Glutamatergic neuron (in vitro differentiated cells): ENCODE measurements at places on chromosomes 5 and 9.

DNA sequence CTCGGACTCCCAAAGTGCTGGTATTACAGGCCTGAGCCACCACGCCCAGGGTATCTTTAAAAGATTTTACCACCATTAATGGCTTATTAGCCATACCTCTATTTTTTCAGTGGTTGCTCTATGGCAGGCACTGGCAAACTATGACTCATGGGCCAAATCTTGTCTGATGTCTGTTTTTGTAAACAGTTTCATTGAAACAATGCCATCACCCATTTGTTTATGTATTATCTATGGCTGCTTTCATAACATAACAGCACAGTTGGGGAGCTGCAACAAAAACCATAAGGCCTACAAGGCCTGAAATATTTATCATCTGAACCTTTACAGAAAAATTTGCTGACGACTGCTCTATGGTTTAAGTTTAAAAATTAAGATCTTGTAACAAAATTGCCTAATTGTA lies 66.8 kb downstream of the SLC38A9 start:
- no peak for DNase-seq

DNA sequence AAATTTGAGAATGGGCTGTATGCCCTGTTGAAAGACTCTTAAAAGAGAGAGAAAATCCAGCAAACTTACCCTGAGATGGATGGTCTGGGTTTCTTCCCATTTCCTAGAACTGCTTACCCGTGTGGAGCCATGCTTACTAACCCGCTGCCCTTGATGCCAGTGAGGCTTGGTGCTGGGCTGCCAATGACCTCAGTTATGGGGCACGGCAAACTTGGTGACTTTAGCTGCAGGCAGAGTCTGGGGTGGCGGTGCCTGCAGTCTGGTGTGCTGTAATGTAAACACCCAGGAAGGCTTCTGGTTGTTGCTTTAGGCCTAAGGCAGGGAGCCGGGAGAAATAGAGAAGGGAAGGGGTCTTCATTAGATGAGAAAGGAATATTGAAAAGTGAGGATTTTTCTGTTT lies 7.3 kb upstream of the TENT4A start:
- no peak for DNase-seq

DNA sequence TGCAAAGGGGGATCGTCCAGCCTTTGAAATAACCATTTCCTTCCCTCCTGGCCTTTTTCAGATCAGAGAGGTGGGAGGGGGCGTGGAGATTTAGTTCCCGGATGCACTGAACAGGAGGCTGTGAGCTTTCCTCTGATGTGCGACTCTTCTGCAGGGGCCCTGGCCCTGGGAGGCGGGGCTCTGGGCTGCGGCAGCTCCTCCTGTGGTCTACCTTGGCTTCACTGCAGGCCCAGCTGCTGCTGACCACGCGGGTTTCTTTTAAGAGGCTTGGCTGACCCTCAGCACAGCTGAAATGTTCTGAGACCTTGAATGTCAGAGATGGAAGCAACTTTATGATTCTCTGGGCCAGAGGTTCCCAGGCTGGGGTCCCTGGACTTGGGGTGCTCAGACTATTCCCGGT lies 27.0 kb upstream of the COL15A1 start:
- no peak for DNase-seq

GRCh38 chr5:39394946-39395345 lies 29.8 kb downstream of the DAB2 start:
- no peak for DNase-seq

DNA sequence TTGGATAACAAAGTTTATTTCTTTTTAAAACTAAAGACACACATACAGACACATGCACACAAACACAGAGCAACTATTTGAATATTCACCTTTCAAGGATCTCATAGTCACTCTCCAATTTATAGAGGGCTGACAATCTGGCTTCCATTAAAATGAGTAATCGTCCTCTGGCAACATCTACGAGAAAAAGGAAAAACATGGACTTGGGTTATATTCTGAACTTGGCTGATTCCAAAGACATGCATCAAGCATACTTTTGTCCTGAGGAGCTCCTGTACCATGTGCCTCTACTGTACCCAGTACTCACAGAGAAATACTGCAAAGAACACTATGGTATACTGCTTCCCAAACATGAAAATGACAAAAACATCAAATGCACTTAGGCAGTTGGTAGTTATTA lies 15.4 kb downstream of the IARS1 start:
- no peak for DNase-seq

- DNase-seq = no peak
These were observed 145.4 kb downstream of the ENTREP1 start for GRCh38 chr9:69470186-69470977.

DNA sequence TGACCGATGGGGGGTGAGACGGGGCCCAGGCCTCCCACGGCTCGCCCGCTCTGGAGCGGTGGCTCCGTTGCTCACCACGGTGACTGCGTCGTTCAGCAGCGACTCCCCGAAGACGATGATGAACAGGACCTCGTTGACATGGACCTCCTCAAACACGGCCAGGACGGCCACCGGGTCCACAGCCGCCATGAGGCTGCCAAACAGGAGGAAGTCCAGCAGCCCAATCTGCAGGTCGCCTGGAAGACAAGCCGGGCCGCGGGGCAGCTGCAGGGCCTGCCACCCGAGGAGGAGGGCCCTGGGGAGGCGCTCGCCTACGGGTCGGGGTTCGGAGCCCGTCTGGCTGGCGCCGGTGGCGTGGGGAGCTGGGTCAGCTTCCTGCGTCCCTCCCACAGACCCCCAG lies 36.0 kb downstream of the SLC9A3 start:
- no peak for DNase-seq

- DNase-seq = no peak
These were observed 14.6 kb downstream of the MRPS27 start for GRCh38 chr5:72305194-72306142.

GRCh38 chr9:28471261-28471660 lies 898.0 kb upstream of the C9orf72 start:
- DNase-seq = no peak

DNA sequence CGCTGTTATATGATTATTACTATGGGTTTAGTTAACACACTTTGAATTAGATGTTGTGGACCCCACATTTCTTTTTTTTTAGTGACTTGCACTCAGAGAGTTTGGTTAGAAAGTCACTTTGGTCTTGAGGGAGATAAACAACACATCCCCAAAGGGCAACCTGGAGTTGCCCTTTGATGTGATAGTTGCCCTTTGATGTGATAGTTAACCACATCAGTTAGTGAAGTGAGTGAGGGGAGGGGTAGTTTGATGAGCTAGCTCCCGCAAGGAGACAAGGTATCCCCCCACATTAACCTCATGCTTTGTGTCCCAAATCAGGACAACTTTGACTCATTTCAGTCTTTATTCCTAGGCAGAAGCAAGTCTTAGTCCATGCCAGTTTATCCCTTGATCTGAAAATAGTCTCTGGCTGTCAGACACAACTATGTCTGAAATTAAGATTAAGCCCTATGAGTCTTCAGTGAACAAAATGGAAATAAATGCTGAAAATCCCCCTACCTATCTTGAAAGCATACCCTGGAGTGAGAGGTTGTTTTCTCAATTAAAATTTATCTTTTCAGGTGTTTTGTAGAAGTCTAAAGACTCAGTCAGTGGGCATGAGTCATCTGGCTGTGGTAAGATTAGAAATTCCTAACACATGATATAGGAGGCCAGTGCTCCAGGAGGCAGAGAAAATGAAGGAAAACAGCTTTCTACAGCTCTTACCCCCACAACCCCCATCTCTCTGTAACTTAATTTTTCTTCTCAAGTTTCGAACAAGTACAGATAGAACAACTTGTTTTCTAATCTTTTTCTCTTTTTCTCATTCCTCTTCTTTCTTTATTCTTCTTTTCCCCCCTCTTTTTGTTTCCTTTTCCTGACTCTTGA lies 208.9 kb upstream of the DMRTA1 start:
- no peak for DNase-seq

DNA sequence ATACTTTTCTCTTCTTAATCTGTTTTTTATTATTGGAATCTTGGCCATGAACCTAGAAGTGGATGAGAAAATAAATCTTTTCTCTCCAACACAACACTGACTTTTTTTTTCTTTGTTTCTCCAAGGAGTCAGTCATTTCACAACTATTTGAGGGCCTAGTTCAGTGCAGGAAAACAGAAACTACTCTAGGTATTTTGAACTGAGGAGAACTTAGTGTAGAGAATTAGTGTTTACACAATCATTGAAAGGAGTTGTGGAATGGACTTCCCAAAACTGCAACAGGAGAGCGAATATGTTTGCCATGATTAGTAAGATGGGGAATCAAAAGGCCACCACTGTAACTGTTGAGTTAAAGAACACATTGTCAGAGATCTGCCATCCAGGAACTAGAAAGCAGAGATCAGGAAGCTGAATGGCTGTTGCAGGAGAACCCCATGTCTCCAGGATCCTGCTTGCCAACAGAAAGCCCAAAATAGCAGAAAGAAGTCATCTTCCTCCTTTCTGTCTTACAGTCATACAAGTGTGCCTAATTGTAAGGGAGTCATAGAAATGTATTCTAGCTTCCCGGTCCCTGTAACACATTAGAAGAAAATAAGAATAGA lies 20.3 kb upstream of the PCDH1 start:
- DNase-seq = no peak

DNA sequence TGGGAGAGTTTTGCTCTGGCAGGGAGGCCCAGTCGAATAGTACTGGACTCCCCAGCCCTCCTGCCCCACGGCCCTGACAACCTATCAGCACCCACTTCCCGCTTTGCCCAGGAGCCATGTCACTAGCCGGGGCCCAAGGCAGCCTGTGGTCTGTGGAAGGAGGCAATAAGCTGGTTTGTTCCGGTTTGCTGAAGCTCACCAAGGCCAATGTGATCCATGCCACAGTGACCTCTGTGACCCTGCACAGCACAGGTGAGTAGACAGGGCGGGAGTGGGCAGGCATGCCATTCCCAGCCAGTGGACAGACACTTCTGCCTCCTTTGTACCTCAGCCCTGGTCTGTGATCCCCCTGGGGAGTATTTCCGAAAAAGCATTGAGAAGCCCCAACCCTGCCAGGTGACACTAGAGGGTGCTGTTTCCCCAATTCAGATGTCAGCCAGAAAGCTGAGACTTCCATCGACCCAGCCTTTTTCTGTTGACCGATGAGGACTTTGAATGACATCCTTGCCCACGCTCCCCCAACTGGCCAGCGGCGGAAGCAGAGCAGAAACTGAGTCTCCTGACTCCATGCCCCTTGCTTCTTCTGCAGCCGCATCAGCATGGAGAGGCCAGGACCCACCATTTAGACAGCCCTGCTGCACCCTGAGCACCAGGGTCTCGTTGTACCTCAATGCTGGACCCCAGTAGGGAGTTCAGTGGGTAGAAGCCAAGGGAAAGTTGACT lies 9.6 kb downstream of the PCYOX1L start:
- peak; percentile 81 for DNase-seq

GRCh38 chr9:37083654-37084053 lies 36.7 kb upstream of the ZCCHC7 start:
- no peak for DNase-seq

DNA sequence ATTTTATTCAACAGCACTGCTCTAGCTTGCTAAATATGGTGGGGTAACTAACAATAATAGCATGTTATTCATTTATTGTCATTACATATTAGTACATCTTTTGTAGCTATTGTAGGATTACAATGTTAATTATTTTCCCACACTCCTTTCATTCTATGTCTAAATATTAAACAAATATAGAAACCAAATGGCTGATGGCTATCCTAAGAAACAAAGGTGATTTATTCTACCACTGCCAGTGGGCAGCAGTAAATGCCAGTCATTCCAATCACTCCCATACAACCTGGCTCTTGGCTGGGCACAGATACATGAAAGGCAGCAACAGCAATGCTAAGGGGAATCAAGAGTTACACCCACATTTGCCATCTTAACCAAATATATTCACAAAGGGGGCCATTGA lies 84.1 kb downstream of the FRMD3 start:
- DNase-seq = no peak

- DNase-seq = peak; percentile 70
These were observed 27.8 kb downstream of the PRLR start for GRCh38 chr5:35202319-35203111.

GRCh38 chr9:99427260-99427659 lies 205.2 kb downstream of the SEC61B start:
- DNase-seq = no peak

DNA sequence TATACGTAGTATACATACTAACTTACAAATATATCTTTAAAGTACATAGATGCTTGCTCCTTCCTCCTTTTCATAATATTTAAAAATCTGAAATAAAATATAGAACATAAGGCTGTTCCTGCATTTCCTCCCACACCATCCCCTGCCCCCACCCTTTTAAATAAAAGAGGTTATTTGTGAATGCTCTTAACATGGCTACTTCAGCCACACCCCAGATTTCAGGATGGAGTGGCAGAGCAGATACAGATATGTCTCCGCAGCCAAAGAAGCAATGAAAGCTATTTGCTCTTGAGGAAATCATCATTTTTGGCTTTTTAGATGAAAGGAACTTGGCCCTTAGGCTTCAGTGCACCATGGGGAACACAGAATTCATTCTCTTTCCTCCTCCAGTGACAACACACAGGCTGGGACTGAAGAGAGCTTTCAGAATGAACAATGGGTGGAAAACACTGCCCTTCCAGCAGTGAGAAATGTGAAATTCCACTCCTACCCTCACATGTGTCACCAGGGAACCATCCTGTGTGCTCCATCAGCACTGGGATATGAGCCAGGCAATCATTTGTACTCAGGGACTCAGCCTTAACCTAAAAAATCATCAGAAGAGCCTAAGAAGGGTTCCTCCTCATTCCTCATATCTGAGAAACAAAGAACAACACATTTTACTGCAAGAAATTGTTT lies 134.3 kb downstream of the PPP2R2B start:
- no peak for DNase-seq

GRCh38 chr5:9549941-9550340 lies 4.1 kb upstream of the SEMA5A start:
- DNase-seq = no peak

- no peak for DNase-seq
These were observed 379.3 kb downstream of the TRIM36 start for GRCh38 chr5:114790403-114790792.

- DNase-seq = no peak
These were observed 49.2 kb downstream of the NACC2 start for GRCh38 chr9:136045595-136046553.

DNA sequence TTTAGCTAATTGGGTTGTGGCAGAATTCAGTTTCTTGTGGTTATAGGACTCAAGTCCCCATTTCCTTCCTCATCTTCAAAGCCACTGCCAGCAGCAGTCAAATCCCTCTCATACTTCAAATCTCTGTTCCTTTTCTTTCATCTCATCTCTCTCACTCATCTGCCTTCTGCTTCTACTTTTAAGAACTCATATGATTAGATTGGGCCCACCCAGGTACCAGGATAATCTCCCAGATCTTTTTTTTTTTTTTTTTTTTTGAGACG lies 8.0 kb upstream of the REEP5 start:
- DNase-seq = no peak

DNA sequence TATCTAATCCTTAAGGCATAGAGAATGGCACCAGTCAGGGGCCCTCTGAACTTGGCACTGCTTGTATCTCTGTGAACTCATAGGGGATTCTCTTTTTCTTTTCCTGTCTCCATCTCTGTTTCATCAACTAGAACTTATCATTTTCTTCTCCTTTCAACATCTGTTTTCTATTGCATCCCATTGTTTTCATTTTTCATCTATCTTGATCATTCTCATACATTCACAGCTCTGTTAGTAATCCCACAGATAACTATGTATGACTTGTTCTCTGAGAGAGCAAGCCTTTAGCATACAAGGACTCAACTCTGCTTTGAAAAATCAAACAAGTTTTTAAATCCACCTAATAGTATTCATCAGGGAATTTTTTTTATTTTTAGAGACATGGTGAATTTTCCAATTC lies 264.3 kb downstream of the ARRDC3 start:
- no peak for DNase-seq

GRCh38 chr5:137600721-137601360 lies 101.7 kb upstream of the SPOCK1 start:
- DNase-seq = no peak
